ENCODE measurements at places on chromosomes 7 and 10.
A peak's percentile ranks its signal among the peaks of the same experiment; 100 is the strongest.

DNA sequence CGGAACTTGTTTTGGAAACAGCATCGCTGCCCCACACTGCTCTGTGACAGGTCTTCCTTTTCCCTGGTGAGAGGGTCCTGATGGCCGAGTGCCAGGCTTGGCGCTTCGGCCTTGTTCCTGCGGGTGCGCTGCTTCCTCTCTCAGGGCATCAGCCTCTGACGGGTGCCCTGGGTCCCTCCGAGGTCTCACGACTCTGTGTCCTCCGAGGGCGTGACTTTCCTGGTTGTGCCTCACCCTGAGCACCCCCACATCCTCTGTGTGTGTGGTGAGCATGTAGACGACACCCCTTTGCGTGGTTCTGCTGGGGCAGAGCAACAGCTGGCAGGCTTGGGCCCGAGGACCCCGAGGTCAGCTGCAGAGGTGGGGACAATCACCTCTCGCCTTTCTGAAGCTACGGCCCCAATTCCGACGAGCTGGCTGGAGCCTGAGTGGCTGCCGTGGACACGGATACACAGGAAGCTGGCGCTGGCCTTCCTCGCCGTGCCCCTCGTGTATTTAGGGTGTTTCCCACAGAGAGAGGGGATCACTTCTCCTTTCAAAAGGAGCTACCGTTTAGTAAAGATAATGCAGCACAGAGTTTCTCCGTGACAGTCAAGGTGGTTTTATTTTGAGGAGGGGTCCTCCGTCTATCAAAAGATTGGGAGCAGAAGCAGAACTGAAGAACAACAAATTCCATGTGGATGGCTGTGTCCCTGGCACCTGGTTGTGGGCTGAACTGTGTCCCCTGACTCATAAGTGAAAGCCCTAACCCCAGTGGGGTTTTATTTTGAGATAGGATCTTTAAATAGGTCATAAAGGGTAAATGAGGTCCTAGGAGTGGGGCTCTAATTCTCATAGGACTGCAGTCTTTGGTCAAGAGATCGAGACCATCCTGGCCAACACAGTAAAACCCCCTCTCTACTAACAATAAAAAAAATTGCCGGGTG lies 36.2 kb upstream of the PITRM1 start:
- no peak for DNase-seq

DNA sequence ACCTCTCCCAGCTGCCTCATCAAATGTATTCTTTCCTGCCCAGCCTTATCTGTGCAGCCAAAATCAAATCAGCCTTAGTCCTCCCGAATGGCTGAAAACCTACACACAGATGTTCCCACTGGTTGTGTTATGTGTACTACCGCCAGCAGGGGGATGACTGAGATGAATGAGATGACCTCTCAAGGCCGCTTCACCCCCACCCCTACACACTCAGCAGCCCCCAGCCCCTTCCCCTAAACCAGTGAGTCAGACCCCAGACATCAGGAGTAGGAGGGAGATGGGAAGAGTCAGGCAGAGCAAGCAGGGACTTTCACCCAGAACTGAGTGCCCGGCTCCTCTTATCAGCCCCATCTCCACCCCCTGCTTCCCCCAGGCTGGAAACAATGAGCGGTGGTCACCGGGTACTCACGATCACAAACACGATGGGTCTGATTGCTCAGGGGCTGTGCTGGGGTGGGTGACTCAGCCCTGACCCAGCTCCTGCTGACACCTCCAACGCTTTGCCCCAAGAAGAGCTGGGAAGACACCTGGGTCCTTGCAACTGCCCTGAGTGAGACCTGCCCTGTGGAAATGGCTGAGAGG lies 6.5 kb upstream of the C10orf105 start:
- DNase-seq: no peak

GRCh38 chr7:37363536-37364491 lies 84.8 kb downstream of the ELMO1 start:
- DNase-seq: no peak

GRCh38 chr10:46992803-46993561 lies 81.8 kb downstream of the PTPN20 start:
- DNase-seq: no peak

DNA sequence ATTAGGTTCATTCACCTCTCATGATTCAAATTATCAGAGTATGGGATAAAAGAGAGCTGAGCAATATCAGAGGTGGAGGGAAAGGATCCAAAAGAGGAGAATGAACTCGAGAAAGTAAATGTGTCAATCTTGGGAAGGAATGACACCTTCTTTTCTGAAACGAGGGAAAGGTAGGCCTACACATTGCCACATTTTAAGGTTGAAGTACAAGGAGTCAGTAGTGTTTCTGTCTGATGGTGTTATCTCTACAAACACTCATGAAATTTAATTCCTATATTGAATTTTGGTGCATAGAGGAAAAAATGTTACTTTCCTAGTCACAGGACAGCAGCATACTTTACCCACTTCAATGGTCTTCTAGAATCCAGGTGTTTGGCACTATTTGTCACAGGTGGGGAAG lies 90.2 kb downstream of the DNAJB9 start:
- DNase-seq: no peak

DNA sequence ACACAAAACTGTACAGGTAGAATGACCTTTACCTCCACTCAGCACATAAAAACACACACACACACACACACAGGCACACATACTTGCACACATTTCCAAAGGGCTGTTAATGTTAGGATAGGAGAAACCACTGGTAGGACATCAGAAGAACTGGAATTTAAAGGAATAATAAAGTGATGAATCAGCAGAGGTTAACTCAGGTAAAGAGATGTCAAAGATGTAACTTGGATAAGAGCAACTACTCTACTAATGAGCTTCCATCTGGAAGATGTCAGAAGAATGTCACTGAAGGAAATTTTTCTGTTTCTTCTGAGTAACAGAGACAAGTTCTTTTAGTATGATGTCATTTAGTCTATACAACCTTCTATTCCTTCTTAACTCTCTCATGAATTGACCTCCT lies 26.4 kb upstream of the GPR37 start:
- DNase-seq: no peak

- DNase-seq: no peak
Measured at GRCh38 chr10:117130862-117131375, 7.2 kb downstream of the VAX1 start.

- no peak for DNase-seq
Measured at GRCh38 chr7:153027210-153027609, 267.7 kb downstream of the ACTR3B start.

DNA sequence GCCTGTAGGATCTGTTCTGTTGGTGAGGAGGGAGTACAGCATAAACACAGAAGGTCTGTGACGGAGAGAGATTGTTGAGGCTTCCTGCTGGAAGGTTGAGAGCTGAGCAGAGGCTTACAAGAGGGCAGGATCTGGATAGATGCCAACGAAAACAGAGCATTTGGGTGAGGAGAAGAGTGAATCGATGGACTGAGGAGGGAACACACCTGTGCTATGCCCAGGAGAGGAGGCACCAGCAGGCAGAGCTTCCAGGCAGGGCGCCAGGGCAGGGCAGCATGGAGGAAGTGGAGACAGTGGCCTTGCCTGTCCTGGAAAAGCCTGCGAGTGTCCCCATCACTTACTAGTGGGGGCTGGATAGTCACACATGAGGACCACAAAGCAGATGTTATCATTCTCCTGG lies 282.9 kb downstream of the PAXIP1 start:
- DNase-seq: no peak

GRCh38 chr7:142556740-142557139 lies 192.5 kb upstream of the PRSS1 start:
- DNase-seq: peak; percentile 97

DNA sequence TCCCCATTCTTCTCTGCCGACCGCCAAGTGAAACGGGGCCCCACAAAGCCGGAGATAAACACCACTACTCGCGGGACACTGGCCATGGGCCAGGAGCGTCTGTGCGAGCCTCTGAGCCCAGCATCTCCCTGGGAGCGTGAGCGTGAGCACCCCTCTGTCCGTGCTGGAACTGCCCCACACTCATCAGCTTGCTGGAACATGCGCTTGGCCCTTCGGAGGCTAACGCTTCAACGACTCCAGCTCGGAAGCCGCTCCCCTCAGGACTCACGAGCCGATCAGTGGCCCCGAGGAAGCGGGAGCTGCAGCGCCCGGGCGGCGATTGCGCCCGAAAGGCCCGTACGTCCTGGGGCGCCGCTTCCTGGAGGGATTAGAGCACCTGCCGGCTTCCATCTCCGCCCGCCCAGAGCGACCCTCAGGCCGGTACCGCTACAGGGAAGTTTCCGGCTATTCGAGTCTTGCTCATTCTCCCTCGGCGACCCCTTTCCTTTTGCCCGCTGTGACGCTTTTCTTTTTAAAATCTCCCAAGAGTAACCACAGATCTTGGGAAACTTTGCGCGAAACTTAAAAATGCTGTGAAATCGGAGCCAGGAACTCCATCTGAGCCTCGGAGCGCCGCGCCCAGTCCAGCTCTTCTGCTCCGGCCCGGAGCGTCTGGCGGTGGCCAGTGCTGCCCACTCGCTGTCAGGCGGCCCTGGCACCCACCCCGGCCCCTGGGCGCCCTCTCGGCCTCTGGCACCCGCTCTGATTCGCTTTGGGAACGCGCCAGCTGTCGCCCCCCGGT lies 1.0 kb downstream of the TLL2 start:
- DNase-seq: no peak

DNA sequence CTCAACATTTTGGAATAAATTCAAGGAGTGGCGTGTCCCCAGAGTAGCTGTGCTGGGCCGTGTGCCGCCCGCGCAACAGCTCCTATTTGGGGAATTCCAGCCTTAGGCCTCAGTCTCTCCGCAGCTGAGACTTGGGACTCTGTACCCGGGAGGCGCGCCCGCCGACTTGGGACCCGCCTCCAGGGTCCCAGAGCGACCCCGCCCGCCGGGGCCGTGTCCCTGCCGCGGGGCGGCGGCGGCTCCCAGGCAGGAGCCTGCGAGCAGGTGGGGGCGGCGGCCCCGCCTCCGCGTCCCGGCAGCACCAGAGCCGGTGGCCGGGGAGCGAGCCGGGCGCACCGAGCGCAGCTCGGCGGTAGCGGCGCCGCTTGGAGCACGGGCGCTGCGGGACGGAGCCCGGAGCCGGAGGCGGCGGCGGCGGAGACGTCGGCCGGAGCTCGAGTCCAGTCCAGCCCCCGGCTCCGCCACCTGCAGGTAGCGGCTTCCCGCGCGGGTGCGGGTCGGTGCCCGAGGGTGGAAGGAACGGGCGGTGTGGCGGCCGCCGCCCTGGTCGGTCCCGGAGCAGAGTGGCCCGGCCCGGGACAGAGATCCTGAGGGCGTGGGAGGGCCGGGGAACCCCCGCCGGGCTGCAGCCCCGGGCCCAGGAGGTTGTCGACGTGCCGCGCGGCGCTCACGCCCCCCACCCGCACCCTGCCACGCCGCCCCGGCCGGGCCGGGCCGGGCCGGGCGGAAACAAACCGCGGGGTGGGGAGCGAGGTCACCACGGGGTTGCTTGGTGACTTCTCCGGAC lies at the start of gene WIPF3:
WIPF3 (plus strand) TSS at position 301 of the 787 bp plus-strand sequence. CDS start 28,217 bp downstream, outside the sequence.
- DNase-seq: no peak

DNA sequence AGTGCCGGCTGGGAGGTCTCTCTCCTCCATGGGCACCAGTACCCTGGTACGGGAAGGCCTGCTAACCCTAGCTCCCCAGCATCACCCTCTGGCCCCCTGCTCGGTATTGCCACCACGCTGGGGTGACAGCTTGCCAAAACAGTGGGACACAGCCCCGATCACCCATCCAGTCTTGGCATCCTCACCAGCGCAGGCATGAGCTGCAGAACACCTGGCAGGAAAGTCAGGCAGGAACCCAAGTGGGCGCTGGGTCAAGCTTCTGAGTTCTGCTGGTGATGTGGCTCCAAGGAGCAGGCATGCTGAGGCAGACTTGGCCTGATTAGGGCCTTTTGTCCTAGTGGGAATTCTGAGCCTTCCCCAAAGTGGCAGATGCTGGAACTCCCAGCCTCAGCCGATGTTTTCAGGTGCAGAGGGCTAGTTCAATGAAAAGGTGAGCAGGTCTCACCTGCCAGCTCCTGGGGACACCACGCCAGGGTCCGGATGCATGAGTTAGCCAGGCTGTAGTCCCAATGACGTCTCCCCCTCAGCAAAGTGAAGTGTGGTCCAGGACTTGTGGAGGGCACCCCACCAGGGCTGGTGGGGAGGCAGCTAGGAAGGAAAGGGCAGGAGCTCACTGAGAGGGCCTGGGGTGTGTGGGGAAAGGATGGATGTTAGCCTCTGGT lies 8.5 kb upstream of the ZNF22 start:
- DNase-seq: no peak

GRCh38 chr7:51160990-51161615 lies 155.5 kb downstream of the COBL start:
- DNase-seq: peak; percentile 12

- DNase-seq: no peak
Measured at GRCh38 chr7:125383324-125383723, 453.7 kb upstream of the POT1 start.

GRCh38 chr7:81616951-81617350 lies 152.9 kb downstream of the HGF start:
- no peak for DNase-seq

DNA sequence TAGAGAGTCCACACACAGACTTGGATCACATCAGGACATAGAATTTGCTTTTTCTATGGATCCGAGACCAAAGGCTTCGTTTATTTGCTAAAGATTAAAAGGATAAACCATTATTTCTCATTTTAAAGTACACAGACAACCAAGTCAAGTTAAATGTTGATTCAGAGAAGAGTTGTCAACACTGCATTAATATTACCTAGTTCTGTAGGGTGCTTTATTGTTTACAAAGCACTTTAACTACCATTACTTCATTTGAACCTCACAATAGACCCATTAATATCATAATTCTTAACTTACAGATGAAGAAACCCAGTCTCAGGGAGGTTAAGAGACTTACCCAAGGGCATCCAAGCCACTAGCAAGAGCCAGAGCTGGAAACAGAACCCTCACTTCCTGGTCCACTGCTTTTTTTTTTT lies 43.2 kb upstream of the GSAP start:
- DNase-seq: no peak

DNA sequence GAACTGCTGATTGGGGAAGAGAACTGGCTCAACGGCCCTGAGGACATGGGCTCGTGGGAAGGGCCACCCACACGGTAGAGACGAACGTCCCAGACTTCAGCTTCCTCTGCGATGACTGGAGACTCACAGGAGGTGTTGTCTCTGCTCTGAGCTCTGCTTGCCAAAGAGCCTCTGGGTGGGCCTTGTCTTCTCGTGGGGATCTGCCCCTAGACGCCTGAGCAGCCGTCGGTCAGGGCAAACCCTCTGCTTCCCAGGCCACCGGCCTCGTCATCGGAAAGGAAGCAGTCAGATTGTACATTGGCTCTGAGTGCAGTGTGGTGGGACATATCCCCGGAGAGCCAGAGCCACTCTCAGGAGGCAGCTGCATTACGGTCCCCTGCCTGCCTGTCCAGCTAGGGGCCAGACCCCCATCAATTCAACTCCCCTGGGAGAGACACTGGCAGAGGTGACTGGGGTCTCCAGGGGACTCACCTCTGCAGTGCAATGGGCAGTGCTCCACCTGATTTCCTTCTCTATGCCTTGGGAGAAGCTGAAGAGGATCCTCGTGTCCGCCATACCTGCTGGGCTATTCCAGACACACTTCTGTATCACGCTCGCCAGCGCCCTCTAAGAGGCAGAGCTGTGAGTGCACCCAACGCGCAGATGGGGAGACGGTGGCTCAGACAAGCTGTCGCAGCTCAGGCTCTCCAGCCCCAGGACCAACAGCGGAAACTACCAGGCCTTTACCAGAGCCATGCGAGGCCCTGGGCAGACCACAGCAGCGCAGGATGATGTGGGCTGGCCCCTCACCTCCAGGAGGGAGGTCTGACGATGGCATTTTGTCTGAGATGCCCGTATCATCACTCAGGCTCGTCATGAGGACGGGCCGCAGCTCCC lies 227.4 kb downstream of the TCERG1L start:
- no peak for DNase-seq

Measured in fibroblast of skin of left biceps (primary cell).